ENCODE measurements at places on chromosomes 12 and 14. TPM values are rescaled to one million over a fixed set of nuclear protein-coding genes. Genes with fewer than 3 reads are reported as not detected.

CD27 gene
- 1.6 TPM for polyA plus RNA-seq

WSCD2 gene
- polyA plus RNA-seq: 6.9 TPM

FAM186B gene
- polyA plus RNA-seq: 0.24 TPM

A2M gene
- polyA plus RNA-seq: 11.0 TPM

BICDL1 gene
- 5.6 TPM for polyA plus RNA-seq

SLC7A7 gene
- polyA plus RNA-seq: not detected

TSHR gene
- 2.9 TPM for polyA plus RNA-seq

ZNF641 gene
- polyA plus RNA-seq: 4.8 TPM

TAS2R30 gene
- 0.32 TPM for polyA plus RNA-seq

FAM161B gene
- polyA plus RNA-seq: 22.3 TPM

KITLG gene
- 181 TPM for polyA plus RNA-seq

LMNTD1 gene
- not detected for polyA plus RNA-seq

MYO1A gene
- polyA plus RNA-seq: not detected

MDP1 gene
- 35.8 TPM for polyA plus RNA-seq

OLR1 gene
- 0.28 TPM for polyA plus RNA-seq

ERP27 gene
- not detected for polyA plus RNA-seq

LMO3 gene
- polyA plus RNA-seq: 71.5 TPM

ENDOU gene
- polyA plus RNA-seq: not detected

GPRC5A gene
- not detected for polyA plus RNA-seq

HCAR3 gene
- polyA plus RNA-seq: not detected

LRRIQ1 gene
- polyA plus RNA-seq: 6.0 TPM

PSMA6 gene
- 440 TPM for polyA plus RNA-seq

FOXG1 gene
- polyA plus RNA-seq: not detected
